BJ (cell line): ENCODE measurements at places on chromosomes 5 and 9.

GRCh38 chr9:33718987-33719386, 76.4 kb upstream of the PRSS3 start:
- DNase-seq = no peak

DNA sequence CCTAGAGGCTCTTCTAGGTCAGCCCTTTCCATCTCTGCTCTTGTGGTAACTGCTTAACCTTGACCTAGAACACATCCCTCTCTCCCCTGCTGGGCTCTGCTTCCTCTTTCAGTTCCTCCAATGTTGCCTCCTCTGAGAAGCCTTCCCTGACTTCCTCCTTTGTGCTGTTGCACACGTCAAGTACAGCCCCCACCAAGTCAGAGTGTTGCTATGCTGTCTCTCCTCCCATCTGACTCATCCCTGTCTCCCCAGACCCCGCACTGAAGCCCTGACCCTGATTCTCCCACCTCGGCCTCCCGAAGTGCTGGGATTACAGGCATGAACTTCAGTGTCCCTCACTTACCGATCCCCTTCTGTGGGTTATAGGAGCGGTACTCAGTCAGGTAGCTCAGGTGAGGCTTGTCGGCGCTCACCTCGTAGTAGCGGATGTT, 10.4 kb upstream of the TRIM14 start:
- DNase-seq = no peak

DNA sequence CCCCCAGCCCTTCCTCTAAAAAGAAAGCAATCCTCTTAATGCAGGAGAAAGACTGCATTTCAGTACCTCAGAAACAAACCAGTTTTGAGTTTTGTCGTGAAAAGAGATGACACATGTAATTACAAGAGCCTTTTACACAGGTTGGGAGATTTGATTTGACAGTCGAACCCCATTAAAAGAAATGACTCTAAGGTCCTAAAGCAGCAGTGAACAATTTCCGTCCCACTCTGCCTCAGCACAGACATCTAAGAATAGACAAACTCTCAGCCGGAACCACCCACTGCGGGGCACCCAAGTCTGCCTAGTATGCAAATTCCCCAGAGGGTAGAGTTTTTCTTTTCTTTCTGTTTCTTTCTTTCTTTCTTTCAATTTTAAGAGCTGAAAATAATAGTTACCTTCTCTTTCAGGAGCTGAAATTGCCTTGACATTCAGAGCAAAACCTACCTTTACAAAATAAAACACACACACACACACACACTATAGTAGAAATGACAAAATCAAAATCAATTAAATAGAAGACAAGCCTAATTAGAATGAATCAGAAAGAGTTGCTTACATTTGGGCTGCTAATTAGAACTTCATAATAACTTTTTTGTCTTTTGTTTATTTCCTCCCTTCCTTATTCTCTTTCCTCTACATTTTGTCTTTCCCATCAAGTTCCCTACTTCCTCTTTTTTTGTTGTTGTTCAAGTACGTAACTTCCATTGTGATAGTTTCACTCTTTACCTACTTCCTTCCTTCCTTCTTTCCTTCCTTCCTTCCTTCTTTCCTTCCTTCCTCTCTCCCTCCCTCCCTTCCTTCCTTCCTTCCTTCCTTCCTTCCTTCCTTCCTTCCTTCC, 65.1 kb downstream of the BASP1 start:
- no peak for DNase-seq

GRCh38 chr9:2208991-2209390, 193.8 kb downstream of the SMARCA2 start:
- no peak for DNase-seq

DNA sequence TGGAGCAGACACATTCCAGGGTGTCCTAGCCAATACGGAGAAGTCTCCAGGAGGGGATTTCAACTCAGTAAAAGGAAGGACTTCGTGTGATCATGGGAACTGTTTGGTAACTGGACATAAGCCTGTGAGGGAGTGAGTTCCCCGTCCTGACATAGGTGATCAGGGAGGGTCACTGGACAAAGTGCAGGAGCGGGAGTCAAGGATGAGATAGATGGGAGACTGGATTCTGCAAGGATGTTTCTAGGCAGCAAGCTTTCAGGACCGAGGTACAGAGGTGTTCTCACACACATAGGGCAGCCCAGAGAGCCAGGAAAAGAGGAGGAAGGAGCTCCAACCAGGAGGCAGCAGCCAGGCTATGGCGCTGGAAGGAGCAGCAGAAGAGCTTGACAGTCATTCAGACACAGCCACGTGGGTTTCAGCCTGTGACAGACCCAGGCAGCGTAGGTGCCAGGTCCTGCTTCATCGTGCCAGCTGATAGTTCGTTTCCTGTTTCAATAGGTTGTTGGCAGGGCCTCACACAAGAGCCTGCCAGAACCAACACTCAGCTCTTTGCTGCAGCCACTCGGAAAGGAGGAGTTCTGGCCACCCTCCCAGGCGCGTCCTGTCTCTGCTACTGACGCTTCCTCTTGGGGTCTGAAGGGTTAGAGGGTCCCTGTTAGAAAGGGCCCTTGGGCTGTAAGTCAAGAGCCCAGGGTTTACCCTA, 84.1 kb downstream of the AMBP start:
- no peak for DNase-seq

GRCh38 chr9:121842612-121842978, 191.2 kb downstream of the DAB2IP start:
- no peak for DNase-seq

DNA sequence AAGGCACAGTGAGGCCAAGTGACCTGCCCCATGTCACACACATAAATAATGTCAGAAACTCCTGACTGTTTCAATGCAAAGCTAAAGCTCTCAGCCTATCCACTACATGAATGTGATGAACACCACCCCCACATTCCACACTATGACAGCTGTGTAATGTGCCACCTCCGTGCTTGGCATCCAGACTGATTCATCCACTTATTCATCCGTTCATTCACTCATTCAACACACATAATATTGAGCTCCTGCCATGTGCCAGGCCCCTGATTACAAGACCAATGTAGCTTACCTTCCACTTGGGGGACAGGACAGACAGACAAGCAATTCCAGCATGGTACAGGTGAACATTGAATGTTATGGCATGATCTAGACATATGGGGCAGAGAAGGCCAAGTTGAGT, 46.2 kb upstream of the FABP6 start:
- DNase-seq = no peak

- no peak for DNase-seq
Measured at GRCh38 chr9:135662758-135663450, at the start of gene LCN9. TSS of gene LCN9 (plus strand) at chr9:135663309. CDS start at chr9:135663322, 13 bp downstream.

DNA sequence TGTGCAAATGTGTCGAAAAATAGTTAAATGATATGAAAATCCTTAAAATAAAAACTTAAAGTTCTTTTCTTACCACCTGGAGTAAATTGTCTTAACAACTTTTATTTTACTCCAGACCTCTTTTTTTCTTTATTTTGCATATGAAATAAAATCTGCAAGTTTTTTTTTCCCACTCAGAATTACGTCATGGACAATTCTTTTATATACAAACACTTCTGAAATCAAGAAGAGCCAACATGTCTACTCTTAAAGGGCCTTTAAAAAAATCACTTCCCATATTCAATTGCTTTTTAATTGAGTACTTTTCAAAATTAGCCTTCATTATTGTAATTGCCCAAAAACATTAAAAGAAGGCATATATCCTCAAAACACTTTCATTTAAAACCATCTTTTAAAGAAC, 37.7 kb upstream of the ZFAND5 start:
- DNase-seq = no peak

GRCh38 chr5:151037561-151038411, 17.4 kb downstream of the GPX3 start:
- DNase-seq = no peak

DNA sequence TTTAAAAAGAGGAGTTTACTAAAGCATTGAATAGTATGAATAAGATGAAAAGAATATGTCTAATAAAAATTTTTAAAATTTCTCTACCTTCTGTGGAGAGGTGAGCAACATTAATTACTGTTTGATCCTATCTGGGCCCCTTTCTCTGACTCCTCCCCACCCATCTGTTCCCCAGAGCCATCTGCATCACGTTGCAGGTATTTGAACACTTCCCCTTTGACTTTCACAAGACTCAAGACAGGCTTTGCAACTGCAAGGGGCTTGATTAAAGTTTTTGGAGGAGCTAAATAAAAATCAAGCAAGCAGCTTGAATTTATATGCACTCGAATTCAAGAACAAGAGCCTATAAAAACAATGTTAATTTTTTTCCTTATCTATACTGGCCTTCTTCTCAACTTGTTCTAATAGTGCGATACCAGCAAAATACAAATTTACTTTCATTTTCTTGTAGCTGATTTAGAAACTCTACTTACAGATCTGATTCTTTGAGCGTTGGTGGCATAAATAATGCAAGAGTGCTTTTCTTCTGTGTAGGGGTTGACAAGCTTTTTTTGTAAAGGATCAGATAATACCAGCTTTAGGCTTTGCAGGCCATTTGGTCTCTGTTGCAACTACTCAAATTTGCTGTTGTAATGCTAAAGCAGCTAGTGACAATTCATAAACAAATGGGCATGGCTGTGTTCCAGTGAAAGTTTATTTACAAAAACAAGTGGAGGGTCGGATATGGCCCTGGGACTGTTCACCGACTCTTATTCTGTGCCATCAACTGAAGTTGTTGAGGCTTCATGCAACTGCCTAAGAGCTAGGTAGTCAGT, 21.2 kb downstream of the TXNDC8 start:
- DNase-seq = no peak

- no peak for DNase-seq
Measured at GRCh38 chr5:58620336-58620735, 37.5 kb downstream of the RAB3C start.

DNA sequence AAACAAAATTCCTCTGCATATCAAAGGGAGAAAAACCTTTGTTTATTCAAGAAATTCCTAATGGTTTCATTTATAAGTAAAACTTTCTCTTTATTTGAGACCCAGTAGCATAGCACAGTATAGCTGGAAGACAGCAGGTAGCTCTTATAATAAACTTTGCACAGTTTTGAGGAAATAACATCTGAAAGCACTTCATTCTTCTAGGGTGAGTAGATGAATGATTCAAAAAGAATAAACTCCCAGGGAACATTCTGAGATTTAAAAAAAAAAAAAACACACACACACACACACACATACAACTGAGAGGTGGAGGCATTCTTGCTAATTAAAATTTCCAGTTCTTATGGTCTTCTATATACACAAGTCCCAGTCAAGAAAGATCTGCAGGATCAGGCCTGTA, 197.3 kb downstream of the BNC2 start:
- no peak for DNase-seq

- DNase-seq = no peak
Measured at GRCh38 chr9:96072930-96073329, 197.4 kb downstream of the ERCC6L2 start.

DNA sequence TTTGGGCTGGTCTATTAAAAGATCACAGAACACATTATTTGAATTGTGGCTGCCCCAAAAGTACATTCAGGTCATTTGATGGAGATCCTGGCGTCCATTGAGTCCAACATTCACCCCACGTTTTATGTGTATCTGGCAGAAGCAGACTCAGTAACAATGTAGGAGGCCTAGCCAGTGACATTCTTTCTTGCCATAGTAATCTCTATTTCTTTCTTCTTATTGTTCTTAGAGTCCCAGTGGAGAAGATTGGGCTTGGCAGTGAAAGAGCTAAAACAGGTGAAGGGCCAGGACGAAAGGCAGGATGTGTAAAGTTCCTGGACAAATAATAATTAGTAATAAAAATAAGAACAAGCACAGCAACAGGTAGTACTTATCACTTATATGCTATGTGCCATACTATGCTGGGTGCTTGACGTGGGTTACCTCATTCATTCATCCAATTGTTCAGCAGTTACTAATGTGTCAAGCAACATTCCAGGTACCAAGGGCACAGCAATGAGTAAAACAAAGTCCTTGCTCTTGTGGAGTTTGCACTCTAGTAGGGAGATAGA, 12.6 kb upstream of the ANKH start:
- DNase-seq = no peak

GRCh38 chr5:91139572-91140200, 243.4 kb downstream of the ARRDC3 start:
- no peak for DNase-seq

DNA sequence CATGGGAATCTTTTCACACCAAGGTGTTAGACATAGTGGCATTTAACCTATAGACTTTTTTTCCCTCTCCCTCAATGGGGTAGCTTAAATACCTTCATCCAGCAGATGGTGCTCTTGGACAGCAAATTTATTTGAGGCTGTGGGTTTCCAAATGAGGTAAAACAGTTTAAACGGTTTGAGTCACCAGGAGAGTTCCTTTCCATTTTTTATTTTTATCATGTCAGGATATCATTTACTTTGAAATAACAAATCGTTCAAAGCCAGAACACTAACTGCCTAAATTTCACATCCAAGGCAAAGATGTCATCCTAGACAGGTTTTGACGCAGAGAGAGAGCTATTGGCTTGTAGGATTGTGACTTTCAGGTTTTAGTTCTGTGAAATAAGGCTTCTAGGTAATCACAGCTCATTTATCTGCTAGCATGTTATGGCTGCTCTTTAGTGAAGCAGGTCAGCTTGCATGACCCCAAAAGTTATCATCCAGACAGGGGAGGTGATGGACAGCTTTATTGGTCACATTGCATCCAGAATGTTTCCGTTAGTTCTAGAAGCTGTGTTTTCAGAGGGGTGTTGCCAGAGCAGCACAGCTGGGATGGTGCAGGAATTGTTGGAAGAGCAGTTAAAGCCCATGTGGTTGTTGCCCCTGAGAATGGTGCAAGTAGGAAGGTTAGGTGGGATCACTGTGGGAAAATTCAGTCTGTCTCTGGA, 69.8 kb downstream of the KDM4C start:
- no peak for DNase-seq

DNA sequence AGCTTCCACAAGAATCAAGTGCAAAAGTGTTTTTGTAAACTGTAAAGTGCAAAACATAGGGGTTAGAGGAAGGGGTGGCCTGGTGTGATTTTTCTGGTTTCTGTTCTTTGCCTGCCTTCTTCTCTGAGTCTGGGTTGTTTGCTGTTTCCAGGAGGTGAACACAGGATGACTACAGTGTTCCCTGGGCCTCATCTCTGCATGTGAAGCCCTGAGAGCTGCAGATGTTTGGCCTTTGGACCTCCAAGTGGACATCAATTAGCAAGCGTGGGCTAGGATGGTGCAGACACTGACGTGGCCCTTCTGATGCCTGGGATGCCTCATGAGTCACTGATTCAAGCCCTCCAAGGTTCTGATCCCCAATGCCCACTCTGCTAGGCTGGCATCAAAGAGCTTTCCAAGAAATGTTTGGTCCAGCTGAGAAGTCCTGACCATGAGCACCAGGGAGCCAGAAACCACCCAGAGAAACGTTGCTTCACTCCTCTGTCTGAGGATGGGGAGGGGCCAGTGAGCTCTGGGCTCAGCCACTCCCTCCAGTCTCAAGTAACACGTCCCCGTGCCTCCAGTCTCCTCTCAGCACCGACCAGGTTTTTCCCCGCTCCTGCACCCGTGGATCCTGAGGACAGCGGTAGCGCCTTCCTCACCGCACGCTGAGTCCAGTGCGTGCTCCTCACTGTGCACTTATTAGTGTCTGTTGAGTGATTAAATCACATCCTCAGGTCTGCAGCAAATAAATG, 7.6 kb downstream of the IL9 start:
- DNase-seq = no peak

DNA sequence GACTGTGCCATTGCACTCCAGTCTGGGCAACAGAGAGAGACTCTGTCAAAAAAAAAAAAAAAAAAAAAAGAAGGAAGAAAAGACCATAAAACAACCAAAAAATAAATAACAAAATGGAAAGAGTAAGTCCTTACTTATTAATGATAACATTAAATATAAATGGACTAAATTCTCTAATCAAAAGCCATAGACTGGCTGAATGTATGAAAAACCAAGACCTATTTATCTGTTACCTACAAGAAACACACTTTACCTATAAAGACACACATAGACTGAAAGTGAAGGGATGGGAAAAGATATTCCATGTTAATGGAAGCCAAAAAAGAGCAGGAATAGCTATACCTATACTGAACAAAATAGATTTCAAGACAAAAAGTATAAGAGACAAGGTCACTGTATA, 16.6 kb downstream of the TMEM267 start:
- no peak for DNase-seq
